ENCODE measurements at places on chromosomes 16 and 17.

DNA sequence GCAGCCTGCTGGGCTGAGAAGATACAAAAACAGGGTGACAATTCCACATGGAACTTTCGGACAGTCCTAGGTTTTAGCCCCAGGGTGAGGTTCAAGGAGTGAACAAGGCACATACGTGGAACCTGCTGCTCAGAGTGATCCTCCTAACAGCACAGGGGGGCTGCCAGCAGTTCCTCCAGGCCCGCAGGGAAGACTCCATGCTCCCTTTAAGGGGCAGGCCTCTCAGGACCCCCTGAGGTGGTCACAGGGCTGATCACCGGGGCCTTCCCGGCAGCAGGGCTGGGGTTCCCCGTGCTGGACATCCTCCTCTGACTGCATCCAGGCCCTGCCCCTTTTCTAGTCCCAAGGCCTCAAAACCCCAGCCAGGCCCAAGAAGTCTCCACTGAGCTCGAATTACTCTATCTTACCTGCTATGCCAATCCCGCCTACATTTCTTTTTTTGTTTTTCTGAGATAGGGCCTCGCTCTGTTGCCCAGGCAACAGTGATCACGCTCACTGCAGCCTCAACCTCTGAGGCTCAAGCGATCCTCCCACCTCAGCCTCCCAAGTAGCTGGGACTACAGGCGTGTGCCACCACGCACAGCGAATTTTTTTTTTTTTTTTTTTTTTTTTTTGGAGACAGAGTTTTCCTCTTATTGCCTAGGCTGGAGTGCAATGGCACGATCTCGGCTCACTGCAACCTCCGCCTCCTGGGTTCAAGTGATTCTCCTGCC is 10.4 kb downstream of the CANT1 start:
- no peak for DNase-seq

- DNase-seq = no peak
These were observed 161.4 kb upstream of the RPL38 start for GRCh38 chr17:74041869-74042640.

DNA sequence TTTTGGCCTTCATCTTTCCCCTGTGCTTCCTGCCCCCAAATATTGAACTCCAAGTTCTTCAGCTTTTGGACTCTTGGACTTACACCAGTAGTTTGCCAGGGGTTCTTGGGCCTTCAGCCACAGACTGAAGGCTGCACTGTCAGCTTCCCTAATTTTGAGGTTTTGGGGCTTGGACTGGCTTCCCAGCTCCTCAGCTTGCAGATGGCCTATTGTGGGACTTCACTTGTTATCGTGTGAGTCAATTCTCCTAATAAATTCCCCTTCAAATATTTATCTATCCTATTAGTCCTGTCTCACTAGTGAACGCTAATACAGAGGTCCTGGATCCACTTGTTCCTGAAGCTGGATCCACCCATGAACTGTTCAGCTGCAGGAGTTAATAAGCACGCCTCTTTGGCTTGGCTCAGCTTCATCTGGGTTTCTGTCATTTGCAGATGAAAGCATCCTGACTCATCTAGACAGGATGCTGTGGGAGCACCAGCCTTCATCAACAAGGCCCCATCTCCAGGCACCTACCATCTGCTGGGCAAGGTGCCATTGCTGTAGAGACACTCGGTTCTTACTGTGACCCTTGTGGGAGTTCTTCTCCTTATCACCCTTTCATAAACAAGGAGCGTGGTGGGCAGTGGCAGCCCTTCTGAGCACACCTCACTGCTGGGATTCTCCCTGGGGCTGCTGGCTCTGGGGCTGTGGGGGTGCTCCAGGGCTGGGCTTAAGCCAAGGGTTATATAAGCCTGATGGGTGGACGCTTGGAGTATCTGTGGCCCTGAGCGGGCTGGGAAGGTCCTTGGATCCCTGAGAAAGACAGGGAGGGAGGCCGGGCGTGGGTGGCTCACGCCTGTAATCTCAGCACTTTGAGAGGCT is 23.1 kb downstream of the LAT start:
- DNase-seq = no peak

- DNase-seq = no peak
These were observed 17.7 kb downstream of the SGCA start for GRCh38 chr17:50183421-50183994.

- no peak for DNase-seq
These were observed 39.2 kb downstream of the CEP112 start for GRCh38 chr17:66152756-66153155.

GRCh38 chr16:85461814-85462713 is 151.1 kb upstream of the GSE1 start:
- DNase-seq = peak; percentile 86

GRCh38 chr16:81692021-81692420 is 87.1 kb upstream of the PLCG2 start:
- no peak for DNase-seq

GRCh38 chr17:49795372-49795771 is 6.9 kb downstream of the KAT7 start:
- no peak for DNase-seq

Data from NCI-H2107 (cell line).